Ecto neural progenitor cell (in vitro differentiated cells): ENCODE measurements at places on chromosomes 13 and 19.
A peak's percentile ranks its signal among the peaks of the same experiment; 100 is the strongest.

DNA sequence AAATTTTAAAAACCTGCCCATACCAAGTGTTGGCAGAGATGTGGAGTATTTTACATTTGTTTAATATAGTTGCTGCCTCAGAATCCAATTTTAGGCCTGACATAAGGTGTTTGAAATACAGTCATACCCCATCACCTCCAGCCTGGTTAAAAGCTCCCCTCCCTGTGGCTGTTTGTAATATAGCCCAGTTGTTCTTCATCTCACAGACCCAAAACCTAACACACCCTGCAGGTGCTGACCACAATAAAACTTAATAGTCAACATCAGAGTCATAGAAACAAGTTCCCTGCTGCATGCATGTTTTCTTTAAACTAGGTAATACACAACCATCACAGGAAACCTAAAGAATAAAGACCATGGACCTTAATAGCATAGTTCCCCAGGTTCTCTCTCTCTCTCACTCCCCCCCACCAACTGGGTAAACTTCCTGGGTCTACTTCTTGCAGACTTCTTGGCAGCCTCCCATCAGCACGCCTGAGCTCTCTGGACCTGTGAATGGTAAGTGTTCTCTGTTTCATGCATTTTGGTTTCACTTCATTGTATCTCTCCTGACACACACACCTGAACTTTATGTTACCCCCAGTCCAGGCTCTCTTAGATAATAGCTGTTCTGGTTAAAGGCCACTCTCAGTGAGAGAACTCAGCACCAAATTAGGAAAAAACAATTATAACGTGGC is 1369.9 kb downstream of the EFNB2 start:
- DNase-seq: no peak

DNA sequence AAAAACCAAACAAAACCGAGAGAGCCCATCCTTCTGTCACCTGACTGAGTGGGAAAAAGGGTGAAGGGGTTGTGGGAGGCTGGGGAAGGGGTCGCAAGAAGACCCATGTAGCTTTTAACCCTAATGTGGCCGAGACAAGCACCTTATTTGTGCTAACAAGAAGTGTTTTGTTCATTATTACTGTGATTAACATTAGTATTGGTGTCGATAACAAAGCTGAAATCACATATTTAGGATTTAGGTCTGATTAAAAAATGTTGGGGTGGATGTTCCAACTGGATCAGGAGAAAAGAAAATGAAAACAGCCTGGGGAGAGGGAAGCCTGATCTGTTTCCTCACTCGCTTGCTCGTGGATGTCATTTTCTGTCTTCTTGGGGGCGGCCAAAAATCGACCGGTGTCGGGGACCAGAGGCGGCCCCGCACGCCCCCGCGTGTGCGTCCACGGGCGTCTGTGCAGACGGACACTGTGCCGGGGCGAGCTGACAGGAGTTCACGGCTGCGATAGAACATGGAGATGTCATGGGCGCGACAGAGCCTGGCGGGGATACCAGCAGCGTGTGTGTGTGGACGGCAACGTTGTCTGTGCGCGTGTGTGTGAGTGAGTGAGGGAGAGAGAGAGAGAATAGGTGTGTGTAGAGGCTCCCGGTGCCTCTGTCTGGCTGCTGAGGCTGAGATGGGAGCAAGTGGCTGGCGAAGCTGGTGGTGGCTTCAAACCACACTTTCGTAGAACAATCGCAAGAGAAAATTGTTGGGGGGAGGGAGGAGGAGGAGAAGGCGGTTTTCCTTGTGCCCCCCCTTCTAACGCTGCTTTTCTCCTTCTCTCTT is 29.1 kb downstream of the NFIX start:
- no peak for DNase-seq

GRCh38 chr13:99315186-99315585 is 8.0 kb upstream of the GPR183 start:
- DNase-seq: no peak

GRCh38 chr13:77079902-77080413 is 53.0 kb upstream of the FBXL3 start:
- DNase-seq: no peak

DNA sequence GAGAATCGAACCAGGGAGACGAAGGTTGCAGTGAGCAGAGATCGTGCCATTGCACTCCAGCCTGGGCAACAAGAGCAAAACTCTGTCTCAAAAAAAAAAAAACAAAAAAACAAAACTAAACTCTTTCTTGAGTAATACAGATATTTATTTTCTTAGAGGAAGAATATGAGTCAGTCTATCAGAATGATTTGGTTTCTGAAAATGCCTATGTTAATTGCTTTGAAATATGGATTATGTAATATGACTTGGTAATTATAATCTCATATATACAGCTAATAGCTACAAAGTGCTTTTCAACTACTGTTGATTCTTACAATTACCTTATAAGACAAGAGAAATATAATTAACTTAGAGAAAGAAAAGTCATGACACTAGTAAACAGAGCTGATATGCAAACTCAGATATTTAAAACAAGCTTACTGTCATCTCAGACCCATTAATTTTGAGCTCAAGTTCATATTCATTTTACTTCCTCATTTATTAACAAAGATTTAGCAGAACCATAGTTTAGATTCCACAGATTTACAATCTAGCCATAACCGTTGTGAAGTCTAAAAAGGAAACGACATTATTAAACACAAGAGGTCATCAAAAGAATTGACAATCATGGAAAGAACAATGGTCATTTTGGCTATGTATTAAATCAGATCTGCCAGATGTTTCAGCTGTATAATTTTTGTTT is 88.0 kb downstream of the TBC1D4 start:
- DNase-seq: no peak

GRCh38 chr13:98522371-98522770 is 54.5 kb downstream of the STK24 start:
- DNase-seq: no peak

GRCh38 chr13:77696006-77696878 is 1.2 kb upstream of the SLAIN1 start:
- no peak for DNase-seq

DNA sequence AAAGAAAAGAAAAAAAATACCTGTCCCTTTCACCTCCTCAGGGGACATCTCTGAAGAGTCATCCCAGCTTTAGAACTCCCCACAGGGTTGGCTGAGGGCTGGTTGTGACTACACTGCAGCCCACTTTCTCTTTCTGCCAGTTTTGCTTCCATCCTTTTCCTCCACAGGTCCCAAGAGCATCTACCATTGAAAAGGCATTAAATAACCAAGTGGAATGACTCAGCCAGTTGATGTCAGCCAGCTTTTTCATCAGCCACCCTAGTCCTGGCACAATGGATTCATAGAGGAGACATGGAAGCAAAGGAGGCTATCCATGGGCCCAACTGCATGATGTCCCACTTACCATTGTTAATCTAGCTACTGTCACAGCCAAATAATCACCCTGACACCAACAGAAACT is 9.2 kb upstream of the RCBTB1 start:
- no peak for DNase-seq

DNA sequence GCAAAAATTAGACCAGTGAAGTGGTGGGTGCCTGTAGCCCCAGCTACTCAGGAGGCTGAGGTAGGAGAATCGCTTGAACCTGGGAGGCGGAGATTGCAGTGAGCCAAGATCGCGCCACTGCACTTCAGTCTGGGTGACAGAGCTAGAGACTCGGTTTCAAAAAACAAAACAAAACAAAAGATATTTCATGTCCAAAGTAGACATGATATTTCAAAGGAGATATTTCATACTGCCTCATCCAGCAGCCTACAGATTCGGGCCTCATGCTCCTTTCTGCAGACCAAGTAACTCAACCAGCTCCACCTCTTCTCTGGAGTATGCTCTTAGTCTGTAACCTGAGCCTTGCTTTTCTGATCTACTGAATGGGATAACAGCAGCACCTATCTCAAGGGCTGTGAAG is 15.0 kb downstream of the ZC3H4 start:
- no peak for DNase-seq

DNA sequence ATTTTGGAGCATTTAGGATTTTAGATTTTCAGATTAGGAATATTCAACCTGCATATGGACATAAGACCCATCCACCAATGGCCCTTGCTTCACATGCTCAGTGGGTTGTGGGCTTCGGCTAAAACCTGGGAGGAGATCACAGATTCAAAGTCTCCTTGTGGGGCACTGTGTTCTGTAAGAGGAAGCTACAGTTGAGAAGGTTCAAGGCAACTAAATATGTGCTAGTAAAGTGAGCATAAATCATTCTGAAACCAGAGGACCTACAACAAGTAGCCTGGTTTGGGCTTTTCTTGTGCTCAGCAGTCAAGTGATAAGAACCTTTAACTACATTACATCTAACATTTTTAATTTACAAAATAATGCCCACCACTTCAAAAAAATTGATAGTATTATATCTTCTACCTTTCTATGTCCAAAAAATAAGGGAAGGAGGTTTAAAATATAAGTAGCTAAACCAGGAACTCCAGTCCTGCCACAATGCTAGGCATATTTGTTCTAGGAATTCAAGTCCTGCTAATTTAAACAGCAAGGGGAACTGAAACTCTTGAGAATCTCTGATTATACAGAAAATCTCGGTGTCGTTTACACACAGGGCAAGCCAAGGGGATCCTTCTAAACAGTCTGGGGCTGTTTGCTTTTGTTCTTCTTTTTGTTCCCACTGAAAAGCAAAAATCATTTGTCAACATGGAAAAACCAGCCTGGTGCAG is 36.6 kb downstream of the FOXO1 start:
- no peak for DNase-seq

- peak; percentile 93 for DNase-seq
These were observed at the start of gene CDC16 for GRCh38 chr13:114234645-114235421. TSS of gene CDC16 (plus strand) at chr13:114234897. CDS start at chr13:114235085, 188 bp downstream.
